ENCODE measurements at places on chromosomes 3 and 15.

- DNase-seq: no peak
These were observed 13.7 kb downstream of the FAM107A start for GRCh38 chr3:58563386-58564035.

GRCh38 chr3:49173116-49173791, 1.9 kb downstream of the KLHDC8B start:
- no peak for DNase-seq

GRCh38 chr3:54215521-54215920, 93.2 kb downstream of the CACNA2D3 start:
- DNase-seq: no peak

- no peak for DNase-seq
These were observed 14.4 kb upstream of the TBL1XR1 start for GRCh38 chr3:177211503-177212277.

DNA sequence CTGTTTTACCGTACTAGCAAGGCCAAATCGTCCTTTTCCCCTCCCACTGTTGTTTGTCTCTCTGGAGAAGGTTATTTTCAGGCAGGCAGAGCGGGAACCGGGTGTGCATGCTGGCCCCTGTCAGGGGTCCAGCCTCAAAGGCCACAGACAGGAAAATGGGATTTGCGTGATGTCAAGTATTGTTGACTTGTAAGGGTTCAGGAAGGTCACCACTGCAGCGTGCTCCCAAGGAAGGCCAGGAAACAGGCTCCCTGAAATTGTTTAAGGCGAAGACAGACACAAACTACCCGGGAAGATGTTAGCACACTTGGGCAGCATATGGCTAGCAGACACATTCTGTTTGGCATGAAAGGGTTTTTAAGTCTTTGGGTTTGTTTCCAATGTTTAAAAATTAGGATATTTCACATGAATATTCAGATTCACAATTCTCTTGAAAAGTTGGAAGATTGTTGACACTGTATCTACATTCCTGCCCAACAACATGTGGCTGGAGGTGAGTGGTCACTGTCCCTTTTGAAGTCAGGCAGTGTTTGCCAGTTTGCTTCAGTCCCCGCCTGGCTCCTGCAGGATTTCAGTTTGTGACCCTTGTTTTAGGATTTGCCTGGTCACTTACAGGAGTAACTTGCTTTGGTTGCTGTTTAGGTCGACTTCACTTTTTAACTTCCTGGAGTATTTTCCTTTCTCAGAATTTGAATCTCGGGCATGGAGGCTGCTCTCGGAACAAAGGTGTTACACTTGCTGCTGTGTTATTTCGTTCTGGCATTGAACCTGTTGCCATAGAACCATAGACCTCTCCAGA, 90.4 kb downstream of the BDH1 start:
- DNase-seq: no peak

GRCh38 chr15:93070132-93070531, 18.9 kb downstream of the RGMA start:
- no peak for DNase-seq

GRCh38 chr15:34786206-34786605, 9.1 kb downstream of the ACTC1 start:
- no peak for DNase-seq
